Neural crest cell (in vitro differentiated cells): ENCODE measurements at places on chromosomes 12 and 14. TPM values are rescaled to one million over a fixed set of nuclear protein-coding genes. Genes with fewer than 3 reads are reported as not detected.

GRCh38 chr12:16299403-16299802 is 21.9 kb upstream of the SLC15A5 start:
- no peaks in the 10 kb centered on the region for H3K36me3 ChIP-seq
- no peak for DNase-seq
- H3K27ac ChIP-seq: no peak overlapping the region
- no peaks in the 10 kb centered on the region for H3K27me3 ChIP-seq

The LTA4H gene
- 85.5 and 91.7 TPM in 2 replicates for total RNA-seq

DNA sequence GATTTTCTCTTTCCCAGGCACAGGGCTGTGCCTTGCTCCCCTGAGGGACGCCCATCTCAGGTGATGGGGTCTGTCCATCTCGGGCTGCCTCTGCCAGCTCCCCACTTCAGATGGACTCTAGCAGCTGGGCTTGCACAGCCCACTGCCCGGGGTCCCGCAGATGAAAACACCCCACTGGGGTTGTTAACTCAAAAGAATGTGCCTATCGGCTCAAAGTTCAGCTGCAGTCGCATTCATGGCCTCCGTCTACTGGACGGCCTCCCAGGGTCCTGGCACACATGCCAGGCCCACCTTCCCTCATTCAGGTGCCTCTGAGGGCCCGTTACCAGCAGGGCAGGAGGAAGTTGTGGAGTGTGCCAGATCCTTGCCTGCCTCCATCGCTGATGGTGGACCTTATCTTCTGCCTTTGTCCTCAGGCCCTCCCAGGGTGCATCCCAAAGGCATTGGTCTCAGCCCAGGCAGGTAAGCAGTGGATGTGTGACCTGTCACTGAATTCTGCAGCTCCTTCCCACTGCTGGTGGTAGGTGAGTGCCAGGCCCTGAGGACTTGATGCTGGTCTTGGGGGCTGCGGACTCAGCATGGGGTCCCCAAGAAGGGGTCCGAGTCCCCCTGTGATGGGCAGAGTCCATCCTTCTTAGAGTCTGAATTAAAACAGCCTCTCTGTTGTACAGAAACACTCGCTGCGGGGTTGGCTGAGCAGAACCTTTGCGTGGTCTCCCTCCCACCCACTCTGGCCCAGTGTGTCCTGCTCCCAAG is 324.6 kb upstream of the DIO3 start:
- no peaks in the 10 kb centered on the region for H3K27me3 ChIP-seq
- H3K4me1 ChIP-seq: peaks cover 28% of the 10 kb centered on the region
- H3K36me3 ChIP-seq: no peaks in the 10 kb centered on the region

DNA sequence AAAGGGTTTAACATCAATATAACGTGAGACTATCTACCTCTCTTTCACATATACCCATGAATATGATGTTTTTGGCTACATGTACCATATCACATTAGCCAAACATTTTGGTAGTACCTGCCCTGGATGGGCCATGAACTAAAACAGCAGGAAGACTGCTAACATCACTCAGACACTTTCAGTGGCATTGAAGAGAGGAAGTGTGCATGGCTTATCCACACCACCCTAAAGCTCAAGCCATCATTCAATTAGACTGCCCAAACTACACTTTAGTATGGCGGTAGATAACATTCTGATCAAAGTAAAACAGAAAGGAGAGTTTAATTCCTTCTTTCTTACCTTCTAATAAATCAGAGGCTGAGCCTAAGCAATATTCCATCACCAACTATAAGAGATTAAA is 103.0 kb downstream of the PEBP1 start:
- no peak overlapping the region for H3K27ac ChIP-seq
- H3K36me3 ChIP-seq: no peaks in the 10 kb centered on the region
- no peaks in the 10 kb centered on the region for H3K4me1 ChIP-seq
- no peaks in the 10 kb centered on the region for H3K27me3 ChIP-seq
- DNase-seq: no peak
- H3K4me3 ChIP-seq: no peak overlapping the region

The GTF2H3 gene
- total RNA-seq: 33.1 and 37.0 TPM in 2 replicates

The PLA2G1B gene
- total RNA-seq: not detected in 2 replicates

The MANSC4 gene
- total RNA-seq: not detected in 2 replicates

GRCh38 chr12:125178222-125178621 is 113.0 kb downstream of the AACS start:
- no peaks in the 10 kb centered on the region for H3K36me3 ChIP-seq
- peaks cover 1% of the 10 kb centered on the region for H3K4me1 ChIP-seq
- no peak overlapping the region for H3K4me3 ChIP-seq
- no peak overlapping the region for H3K27ac ChIP-seq
- DNase-seq: no peak
- H3K27me3 ChIP-seq: peaks cover 33% of the 10 kb centered on the region

DNA sequence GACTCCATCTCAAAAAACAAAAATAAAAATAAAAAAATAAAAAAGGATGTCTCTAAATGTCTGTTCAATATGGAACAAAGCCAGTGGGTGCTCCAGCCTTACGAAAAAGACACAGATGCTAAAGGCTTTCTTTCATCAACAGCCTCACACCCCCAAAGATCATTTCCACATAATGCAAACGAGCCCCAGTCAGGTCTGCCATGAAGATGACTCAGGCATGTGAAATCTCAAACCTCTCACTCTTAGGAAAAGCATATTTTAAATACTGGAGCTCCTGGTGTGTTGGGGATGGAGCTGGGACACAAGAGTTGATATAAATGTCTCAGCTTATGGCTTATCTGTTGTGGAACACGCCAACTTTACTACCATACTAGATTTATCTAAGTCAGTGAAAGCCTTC is 49.9 kb upstream of the PLXNC1 start:
- H3K27me3 ChIP-seq: peaks cover 11% of the 10 kb centered on the region
- peaks cover 18% of the 10 kb centered on the region for H3K4me1 ChIP-seq
- H3K27ac ChIP-seq: no peak overlapping the region
- no peak for DNase-seq
- no peaks in the 10 kb centered on the region for H3K36me3 ChIP-seq

- no peak overlapping the region for H3K4me3 ChIP-seq
- H3K27me3 ChIP-seq: peaks cover 9% of the 10 kb centered on the region
- H3K36me3 ChIP-seq: no peaks in the 10 kb centered on the region
- H3K27ac ChIP-seq: no peak overlapping the region
- DNase-seq: no peak
- peaks cover 15% of the 10 kb centered on the region for H3K4me1 ChIP-seq
Measured at GRCh38 chr14:93888995-93889394, 38.1 kb upstream of the FAM181A start.

GRCh38 chr12:81627336-81628189 is 131.6 kb downstream of the PPFIA2 start:
- H3K27ac ChIP-seq: no peak overlapping the region
- no peaks in the 10 kb centered on the region for H3K36me3 ChIP-seq
- H3K4me3 ChIP-seq: no peak overlapping the region
- H3K4me1 ChIP-seq: no peaks in the 10 kb centered on the region

- DNase-seq: no peak
- no peaks in the 10 kb centered on the region for H3K27me3 ChIP-seq
- H3K27ac ChIP-seq: no peak overlapping the region
Measured at GRCh38 chr12:42539696-42540095, 49.9 kb downstream of the PRICKLE1 start.

GRCh38 chr14:88297306-88297705 is 25.8 kb downstream of the KCNK10 start:
- no peak overlapping the region for H3K4me3 ChIP-seq
- H3K4me1 ChIP-seq: no peaks in the 10 kb centered on the region
- DNase-seq: no peak

GRCh38 chr12:97016163-97016562 is 109.1 kb downstream of the NEDD1 start:
- no peak overlapping the region for H3K27ac ChIP-seq
- H3K4me3 ChIP-seq: no peak overlapping the region
- H3K4me1 ChIP-seq: no peaks in the 10 kb centered on the region
- no peak for DNase-seq
- H3K36me3 ChIP-seq: peaks cover 10% of the 10 kb centered on the region
- no peaks in the 10 kb centered on the region for H3K27me3 ChIP-seq

The DCN gene
- 17.9 and 19.6 TPM in 2 replicates for total RNA-seq

DNA sequence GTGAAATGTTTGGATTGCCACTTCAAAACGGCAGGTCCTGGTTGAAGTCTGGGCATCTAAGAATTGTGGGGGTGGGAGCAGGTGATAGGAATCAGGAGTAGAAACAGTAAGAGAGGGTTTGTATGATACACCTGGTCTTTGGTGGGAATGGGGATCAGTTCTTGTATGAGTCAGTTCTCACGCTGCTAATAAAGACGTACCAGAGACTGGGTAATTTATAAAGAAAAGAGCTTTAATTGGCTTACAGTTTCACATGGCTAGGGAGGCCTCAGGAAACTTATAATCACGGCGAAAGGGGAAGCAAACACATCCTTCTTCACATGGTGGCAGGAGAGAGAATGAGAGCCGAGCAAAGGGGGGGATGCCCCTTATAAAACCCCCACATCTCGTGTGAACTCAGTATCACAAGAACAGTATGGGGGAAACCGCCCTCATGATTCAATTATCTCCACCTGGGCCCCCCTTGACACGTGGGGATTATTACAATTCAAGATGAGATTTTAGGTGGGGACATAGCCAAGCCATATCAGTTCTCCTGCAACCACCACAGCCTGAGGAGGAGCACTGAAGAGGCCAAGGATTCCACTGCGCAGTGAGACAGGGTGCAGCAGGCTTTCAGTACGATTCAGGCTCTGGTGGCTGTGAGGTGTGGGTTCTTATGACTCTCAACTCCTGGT is 52.1 kb downstream of the DRAM1 start:
- no peak for DNase-seq
- no peak overlapping the region for H3K27ac ChIP-seq
- no peaks in the 10 kb centered on the region for H3K27me3 ChIP-seq
- no peak overlapping the region for H3K4me3 ChIP-seq
- no peaks in the 10 kb centered on the region for H3K36me3 ChIP-seq

The TGM1 gene
- total RNA-seq: 4.5 and 6.4 TPM in 2 replicates

GRCh38 chr12:113835896-113836295 is 130.2 kb downstream of the RBM19 start:
- H3K27ac ChIP-seq: no peak overlapping the region
- no peaks in the 10 kb centered on the region for H3K36me3 ChIP-seq
- peaks cover 10% of the 10 kb centered on the region for H3K4me1 ChIP-seq
- no peak overlapping the region for H3K4me3 ChIP-seq
- no peak for DNase-seq

DNA sequence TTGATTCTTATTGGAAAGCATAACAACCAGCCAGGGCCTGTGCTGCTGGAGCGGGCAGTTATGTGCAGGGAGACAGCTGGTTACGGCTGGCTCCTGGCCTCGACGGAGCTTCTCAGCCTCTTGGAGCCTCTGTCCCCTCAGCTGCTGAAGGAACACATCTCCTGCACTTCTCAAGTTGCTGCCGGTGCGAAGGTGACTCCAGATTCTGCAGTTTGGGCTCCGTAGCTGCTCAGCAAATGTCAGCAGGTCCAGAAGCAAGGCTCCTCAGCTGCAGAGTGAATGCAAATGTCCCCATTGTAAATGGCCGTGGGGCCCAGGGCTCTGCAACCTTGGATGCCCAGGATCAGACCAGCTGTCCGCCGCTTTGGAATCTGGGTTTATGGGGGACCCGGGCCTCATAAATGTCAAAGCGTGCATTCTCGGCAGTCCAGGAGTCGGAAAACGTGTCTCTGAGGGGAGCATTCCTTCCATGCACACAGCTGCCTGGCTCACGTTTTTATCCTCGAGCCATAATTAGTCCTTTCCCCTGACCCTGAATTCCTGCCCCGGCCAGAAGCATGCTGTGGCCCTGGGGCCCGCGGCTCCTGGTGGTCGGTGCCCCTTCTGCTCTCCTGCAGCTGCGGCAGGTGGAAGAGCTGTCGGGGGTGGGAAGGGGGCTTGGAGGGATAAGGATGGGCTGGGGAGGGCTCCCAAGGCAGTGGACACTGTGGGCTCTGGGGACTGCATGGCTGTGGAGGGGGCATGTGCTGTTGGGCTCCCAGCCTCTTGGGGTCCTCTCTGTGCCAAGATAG is 106.0 kb downstream of the KIF26A start:
- no peaks in the 10 kb centered on the region for H3K36me3 ChIP-seq
- no peak overlapping the region for H3K27ac ChIP-seq
- H3K4me3 ChIP-seq: no peak overlapping the region
- no peak for DNase-seq
- no peaks in the 10 kb centered on the region for H3K4me1 ChIP-seq

The SOX5 gene
- total RNA-seq: 86.6 and 86.8 TPM in 2 replicates

DNA sequence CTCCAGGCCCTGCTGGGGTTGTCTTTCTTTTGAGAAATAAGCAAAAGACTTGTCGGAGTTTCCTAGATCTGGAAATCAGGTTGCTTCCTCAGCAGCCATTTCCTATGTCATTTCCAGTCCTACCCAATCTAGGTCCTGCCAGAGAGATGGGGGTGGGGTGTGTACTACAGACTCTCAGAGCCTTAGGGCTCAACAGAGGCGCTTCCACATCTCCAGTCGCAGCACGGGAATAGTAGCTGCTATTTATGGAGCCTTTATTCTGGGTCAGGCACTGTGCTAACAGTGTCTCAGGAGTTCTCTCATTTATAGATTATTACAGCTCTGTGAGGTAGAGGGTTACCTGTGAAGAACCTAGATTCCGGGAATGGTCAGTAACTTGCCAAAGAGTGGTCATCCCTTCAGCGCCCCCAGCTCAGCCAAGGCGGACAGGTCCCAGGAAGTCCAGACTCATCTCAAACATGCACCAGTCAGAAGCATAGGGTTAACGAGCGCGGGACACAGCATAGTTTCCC is 21.9 kb downstream of the DHRS2 start:
- H3K36me3 ChIP-seq: no peaks in the 10 kb centered on the region
- peaks cover 40% of the 10 kb centered on the region for H3K27me3 ChIP-seq
- H3K4me1 ChIP-seq: peaks cover 9% of the 10 kb centered on the region
- DNase-seq: no peak
- no peak overlapping the region for H3K27ac ChIP-seq
- no peak overlapping the region for H3K4me3 ChIP-seq

The RDH16 gene
- 0.34 and 0.44 TPM in 2 replicates for total RNA-seq

The POTEG gene
- not detected in 2 replicates for total RNA-seq

The PRICKLE1 gene
- total RNA-seq: 9.3 and 9.4 TPM in 2 replicates

The ZNF384 gene
- total RNA-seq: 93.2 and 94.3 TPM in 2 replicates

- no peak overlapping the region for H3K27ac ChIP-seq
- no peaks in the 10 kb centered on the region for H3K4me1 ChIP-seq
- no peak overlapping the region for H3K4me3 ChIP-seq
- H3K27me3 ChIP-seq: no peaks in the 10 kb centered on the region
Measured at GRCh38 chr12:60191676-60192359, 596.0 kb downstream of the SLC16A7 start.

The GLT1D1 gene
- total RNA-seq: 7.4 and 8.6 TPM in 2 replicates

- H3K27me3 ChIP-seq: peaks cover 5% of the 10 kb centered on the region
- no peak for DNase-seq
- H3K4me1 ChIP-seq: no peaks in the 10 kb centered on the region
- H3K27ac ChIP-seq: no peak overlapping the region
- H3K36me3 ChIP-seq: peaks cover 3% of the 10 kb centered on the region
- H3K4me3 ChIP-seq: no peak overlapping the region
Measured at GRCh38 chr12:10571141-10571540, 42.3 kb downstream of the MAGOHB start.

The GSG1 gene
- not detected in 2 replicates for total RNA-seq

DNA sequence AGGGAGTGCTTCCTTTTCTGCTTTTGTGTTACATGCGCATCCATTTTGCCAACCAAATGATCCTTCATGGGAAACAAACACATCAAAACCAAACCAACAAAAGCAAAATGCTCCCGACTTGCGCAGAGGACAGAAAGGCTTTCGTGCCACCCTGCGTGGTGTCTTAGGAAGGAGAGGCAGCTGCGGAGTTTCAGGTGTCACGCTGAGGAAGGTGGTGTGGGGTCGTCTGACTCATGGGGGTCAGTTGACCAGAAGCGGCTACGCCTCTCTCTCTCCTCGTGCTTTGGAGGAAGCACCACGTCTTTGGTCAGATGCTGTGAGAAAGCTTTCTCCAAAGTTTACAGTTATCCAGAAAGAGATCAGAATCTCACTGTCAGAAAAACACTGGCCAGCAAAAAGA is 7.9 kb downstream of the EMP1 start:
- H3K27me3 ChIP-seq: peaks cover 33% of the 10 kb centered on the region
- peaks cover 40% of the 10 kb centered on the region for H3K4me1 ChIP-seq
- peak overlapping the region; percentile 5 for H3K27ac ChIP-seq
- DNase-seq: no peak
- H3K4me3 ChIP-seq: no peak overlapping the region
